ENCODE measurements at places on chromosomes 12 and 14. TPM values are rescaled to one million over a fixed set of nuclear protein-coding genes. Genes with fewer than 3 reads are reported as not detected.

The APOF gene
- total RNA-seq, result not detected

The DHRS2 gene
- 0.63 TPM for total RNA-seq

The SLCO1B1 gene
- not detected for total RNA-seq

The GALNT6 gene
- 2.7 TPM for total RNA-seq

DNA sequence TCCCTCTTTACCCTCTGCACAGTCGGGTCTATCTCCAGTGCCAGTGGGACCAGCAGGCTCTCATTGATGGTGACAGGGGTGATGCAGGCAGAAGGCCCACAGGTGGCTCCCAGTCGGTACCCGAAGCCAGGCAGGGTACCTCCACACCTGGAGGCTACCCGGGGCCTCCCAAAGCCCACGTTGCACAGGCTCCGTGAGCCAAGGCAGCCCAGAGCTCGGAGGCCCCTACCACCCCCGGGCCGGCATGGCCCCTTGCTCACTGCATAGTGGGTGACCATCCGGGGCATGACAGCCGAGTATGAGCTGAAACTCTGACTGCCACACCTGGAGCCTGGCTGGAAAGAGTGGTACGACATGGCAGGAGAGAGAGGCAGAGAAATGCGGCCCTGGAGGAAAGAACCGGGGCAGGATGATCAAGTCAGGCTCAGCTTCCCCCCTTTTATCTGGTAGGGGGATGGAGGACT, at the start of gene KRT82:
TSS of gene KRT82 (minus strand) at position 414 of the 464 bp plus-strand sequence. CDS start at position 356, 58 bp downstream.
- H3K4me3 ChIP-seq, result no peak within 1 kb of the TSS
- no peaks in the 10 kb centered on the region for H3K27me3 ChIP-seq
- DNase-seq, result no peak

- no peak for DNase-seq
- H3K4me3 ChIP-seq, result no peak overlapping the region
- no peaks in the 10 kb centered on the region for H3K36me3 ChIP-seq
- H3K27ac ChIP-seq, result no peak overlapping the region
Measured at GRCh38 chr12:113689047-113689610, 217.5 kb upstream of the LHX5 start.

All from esophagus muscularis mucosa (tissue), 4 donors.